ENCODE measurements at places on chromosomes 2 and 18.

GRCh38 chr18:59660786-59661743 is 36.2 kb downstream of the CCBE1 start:
- no peak for DNase-seq

DNA sequence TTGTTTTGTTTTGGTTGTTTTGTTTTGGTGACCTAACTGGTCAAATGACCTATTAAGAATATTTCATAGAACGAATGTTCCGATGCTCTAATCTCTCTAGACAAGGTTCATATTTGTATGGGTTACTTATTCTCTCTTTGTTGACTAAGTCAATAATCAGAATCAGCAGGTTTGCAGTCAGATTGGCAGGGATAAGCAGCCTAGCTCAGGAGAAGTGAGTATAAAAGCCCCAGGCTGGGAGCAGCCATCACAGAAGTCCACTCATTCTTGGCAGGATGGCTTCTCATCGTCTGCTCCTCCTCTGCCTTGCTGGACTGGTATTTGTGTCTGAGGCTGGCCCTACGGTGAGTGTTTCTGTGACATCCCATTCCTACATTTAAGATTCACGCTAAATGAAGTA is at the start of gene TTR:
Gene TTR (plus strand): TSS at position 250 of the 400 bp plus-strand sequence. CDS start 26 bp downstream, at position 276.
- DNase-seq, result no peak

- no peak for DNase-seq
Measured at GRCh38 chr18:48408727-48409590, at the start of gene ZBTB7C. TSS of gene ZBTB7C (minus strand) at chr18:48409383.

DNA sequence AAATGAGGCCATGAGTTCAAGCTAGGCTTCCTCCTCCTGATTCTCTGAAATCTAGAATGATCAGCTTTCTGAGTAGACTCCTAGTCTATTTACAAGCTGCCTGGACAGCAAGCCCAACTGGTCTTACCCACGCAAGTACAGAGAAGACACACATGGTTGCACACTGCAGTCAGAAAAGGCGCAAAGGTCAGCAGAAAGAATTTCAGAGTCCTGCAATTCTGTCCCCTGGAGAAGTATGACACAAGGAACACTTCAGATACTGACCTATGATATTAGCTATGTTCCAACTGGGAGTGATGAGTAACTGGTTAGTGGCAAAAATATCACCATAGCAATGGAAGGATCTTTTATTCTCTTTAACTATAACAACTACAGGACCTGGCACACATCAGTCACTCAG is 336.1 kb upstream of the PKDCC start:
- DNase-seq, result no peak

Data from COLO829 (cell line).